H1 (cell line): ENCODE measurements at places on chromosomes 12 and 14. TPM values are rescaled to one million over a fixed set of nuclear protein-coding genes. Genes with fewer than 3 reads are reported as not detected.

Gene SPIC
- total RNA-seq = not detected in 2 replicates

- DNase-seq = no peak
Observed at GRCh38 chr12:57632958-57633840, at the start of gene B4GALNT1. Gene B4GALNT1 (minus strand): TSS chr12:57633201. CDS start chr12:57632132, 1,069 bp downstream.

Gene OTX2
- 33.9 and 37.6 TPM in 2 replicates for total RNA-seq

Gene ATF7
- 16.6 and 18.4 TPM in 2 replicates for total RNA-seq

GRCh38 chr14:36514278-36515104, 5.5 kb downstream of the NKX2-1 start:
- no peak for DNase-seq

GRCh38 chr14:90553298-90553920, 156.6 kb downstream of the CALM1 start:
- no peak for DNase-seq

GRCh38 chr14:75399843-75400775, 27.7 kb upstream of the JDP2 start:
- DNase-seq = no peak

Gene GLIPR1L1
- 1.7 and 2.0 TPM in 2 replicates for total RNA-seq

DNA sequence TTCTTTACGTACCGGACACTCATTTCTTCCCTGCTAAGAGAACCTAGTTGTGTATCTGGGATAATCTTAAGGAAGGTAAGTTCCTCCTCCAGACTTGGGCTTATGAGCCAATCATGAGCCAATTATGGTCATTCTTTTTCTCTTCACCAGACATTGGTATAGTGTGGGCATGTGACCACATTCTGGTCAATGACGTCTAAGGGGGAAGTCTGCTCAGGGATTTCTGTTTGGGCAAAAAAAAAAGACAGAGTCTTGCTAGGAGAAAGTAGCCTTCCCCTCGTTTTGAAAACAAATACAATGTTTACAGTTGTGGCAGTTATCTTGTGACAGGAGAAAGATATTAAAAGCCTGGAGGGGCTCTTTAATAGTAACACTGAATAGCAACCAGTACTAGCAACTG, 20.1 kb upstream of the PLXNC1 start:
- DNase-seq = no peak

- no peak for DNase-seq
Observed at GRCh38 chr14:22820731-22821130, 5.5 kb upstream of the SLC7A7 start.

DNA sequence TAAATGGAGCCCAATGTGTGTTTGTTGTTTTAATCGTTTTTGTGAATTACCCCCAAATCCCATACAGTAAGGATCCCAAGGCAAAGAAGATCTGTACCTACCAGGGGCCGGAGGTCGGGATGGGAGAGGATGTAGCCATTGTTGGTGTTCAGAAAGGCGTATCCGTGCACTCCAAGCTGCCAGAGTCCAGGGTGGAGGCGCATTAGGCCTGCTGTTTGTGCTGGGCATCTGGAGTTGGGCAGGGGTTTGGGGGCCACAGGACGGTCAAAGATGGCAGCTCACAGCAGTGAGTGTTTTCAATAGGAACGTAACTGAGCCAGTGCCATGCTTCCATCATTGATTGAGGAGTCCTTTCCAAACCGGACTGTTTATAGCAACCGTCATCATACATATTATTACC, 40.2 kb downstream of the CACNA2D4 start:
- DNase-seq = no peak

DNA sequence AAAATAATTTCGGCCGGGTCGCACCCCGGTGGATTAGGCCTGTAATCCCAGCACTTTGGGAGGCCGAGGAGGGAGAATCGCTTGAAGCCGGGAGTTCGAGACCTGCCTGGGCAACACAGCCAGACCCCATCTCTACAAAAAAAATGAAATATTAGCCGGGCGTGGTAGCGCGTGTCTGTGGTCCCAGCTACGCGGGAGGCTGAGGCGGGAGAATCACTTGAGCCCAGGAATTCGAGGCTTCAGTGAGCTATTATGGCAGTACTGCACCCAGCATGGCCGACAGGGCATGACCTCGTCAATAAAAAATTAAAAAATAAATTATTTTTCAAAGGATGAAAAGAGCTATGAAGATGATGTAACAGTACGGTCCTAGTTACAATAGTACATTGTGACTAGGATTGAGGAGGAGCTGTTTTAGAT, 523 bp downstream of the GTF2H3 start:
- no peak for DNase-seq

- no peak for DNase-seq
Observed at GRCh38 chr14:93092606-93093556, 22.8 kb downstream of the ITPK1 start.

- no peak for DNase-seq
Observed at GRCh38 chr14:63897721-63898163, 44.9 kb downstream of the SYNE2 start.

Gene RTL1
- total RNA-seq = not detected in 2 replicates

DNA sequence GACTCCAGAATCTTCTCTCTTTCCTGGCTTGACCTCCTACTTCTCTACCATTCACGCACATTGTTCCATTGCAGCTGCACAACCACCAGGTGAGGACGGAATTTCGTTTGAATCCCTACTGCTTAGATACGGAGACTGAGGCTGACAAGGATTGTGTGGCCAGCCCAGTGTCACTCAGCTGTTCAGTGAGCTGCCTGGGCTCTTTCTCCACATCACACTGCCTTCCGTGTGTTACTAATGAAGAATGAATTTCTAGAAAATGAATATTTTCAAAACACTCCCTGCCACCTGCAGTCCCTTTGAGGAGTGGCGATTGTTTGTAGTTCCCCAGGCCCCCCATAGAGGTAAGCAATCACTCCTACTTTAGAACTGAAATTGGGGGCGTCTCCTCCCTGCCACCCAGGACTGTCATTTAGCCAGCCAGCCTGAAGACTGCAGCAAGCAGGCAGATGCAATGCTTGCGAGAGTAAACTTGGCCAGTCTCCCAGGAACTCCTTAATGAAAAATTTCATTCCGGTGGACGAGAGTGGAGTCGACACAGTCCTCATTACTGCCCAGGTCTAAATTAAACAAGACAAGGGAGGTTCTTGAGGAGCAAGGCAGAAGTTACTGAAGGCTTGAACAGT, 239.7 kb downstream of the SLC41A2 start:
- no peak for DNase-seq

GRCh38 chr12:49298160-49298559, 3.2 kb downstream of the PRPH start:
- DNase-seq = no peak

DNA sequence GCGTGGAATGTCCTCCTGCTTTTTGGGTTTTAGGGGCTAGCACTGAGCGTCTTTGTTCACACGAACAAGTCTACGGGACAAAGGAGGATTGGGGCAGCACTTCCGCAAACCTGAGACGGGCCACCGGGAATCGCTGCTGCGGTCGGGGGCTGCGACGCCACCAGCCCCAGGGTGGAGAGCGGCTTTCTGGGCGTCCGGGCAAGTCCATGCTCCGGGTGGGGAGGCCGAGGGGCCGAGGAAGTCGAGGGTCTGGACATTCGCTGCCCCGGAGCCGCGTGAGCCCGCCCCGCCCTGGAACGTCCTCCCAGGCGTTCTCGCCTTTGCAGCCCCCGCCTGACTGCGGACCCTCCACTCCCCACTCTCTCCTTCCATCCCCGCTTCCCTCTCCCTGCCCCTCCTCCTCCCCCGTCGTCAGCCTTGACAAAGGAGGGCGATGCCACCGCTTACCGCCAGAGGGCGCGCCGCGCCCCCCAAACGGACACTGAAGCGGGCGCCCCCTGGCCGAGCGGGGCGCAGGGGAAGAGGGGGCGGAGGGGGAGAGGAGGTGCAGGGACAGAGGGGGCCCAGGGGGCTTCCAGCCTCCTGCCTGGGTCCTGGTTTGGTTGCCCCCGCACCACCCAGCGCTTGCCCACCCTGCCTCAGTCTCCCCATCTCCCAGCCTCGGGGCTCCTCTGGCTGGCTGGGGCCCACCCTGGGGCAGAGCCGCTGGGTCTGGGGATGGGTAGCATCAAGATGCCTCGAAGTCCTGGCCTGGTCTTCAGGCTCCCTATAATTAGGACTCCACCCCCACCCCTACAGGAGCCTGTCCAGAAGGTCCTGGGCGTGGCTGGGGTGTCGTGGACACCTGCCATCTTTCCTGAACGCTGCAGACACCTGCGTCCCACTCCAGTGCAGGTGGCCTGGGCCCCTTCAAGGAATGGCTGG, 39.1 kb upstream of the INF2 start:
- peak; percentile 99 for DNase-seq

Gene PRPF40B
- total RNA-seq = 24.4 and 26.8 TPM in 2 replicates

- no peak for DNase-seq
Observed at GRCh38 chr14:63938198-63939005, 85.6 kb downstream of the SYNE2 start.

DNA sequence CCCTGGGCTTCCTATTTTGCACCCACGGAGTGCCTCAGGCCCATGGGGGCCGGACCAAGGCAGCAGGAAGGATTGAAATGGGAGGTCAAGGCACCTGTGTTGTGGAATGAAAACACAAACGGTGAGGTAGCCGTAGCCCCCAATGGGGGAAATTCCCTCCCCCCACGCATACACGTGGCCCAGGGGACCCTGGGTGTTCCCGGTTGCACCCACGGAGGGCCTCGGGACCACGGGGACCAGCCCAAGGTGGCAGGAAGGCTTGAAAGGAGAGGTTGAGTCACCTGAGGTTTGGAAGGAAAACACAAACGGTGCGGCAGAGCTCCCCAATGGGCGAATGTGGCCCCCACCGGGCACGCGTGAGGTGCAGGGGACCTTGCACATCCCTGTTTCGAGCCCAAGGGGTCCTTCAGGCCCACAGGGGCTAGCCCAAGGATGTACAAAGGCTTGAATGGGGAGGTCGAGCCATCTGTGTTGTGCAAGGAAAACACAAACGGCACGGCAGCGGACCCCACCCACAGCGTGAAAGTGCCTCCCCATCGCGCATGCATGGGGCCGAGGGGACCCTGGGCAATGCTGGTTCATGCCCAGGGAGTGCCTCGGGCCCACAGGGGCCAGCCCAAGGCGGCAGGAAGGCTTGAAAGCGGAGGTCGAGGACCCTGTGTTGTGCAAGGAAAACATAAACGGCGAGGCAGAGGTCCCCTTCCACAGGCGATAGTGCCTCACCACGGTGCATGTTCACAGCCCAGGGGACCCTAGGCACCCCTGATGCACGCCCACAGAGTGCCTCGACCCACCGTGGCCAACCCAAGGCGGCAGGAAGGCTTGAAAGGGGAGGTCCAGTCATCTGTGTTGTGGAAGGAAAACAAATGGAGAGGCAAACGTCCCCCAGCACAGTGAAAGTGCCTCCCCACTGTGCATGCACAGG, 376.7 kb downstream of the ALG10 start:
- DNase-seq = no peak

GRCh38 chr12:100708591-100708990, 86.0 kb upstream of the ANO4 start:
- no peak for DNase-seq
